ENCODE measurements at places on chromosomes 5 and 9.

DNA sequence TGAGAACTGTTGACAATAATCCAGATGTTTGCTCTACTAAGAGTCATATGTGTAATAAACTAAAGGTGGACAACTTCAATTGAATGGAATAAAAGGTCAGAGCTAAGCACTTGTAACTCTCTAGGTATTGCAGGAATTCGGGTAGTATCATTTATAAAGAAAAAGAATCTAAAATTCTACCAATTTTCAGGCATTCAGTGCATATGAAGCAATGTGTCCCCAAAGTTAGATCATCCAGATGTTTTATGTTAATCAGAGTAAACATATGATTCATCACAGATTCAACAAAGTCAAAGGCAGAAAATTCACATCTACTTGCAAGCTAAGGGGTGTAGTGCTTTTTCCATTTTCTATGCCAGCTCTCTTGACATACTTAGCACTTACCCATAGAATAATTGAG, 477.1 kb downstream of the PDE4D start:
- no peak for DNase-seq

DNA sequence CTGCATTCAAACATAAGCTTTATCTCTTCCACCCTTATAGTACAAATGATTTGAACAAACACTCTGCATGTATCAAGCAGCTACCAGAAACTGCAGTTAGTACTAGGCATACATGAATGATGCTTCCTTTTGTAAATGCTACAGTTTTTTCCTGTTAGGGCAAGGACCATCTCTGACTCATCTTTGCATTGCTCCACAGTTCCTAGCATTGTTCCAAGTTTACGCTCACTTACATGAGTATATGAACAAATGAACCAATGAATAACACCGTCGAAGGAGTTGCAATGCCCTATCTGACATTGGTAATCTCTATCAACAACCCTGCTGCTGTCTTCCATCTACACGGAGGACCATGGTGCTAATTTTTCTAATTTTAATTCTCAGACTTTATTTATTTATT, 2.1 kb upstream of the ALDH7A1 start:
- no peak for DNase-seq

DNA sequence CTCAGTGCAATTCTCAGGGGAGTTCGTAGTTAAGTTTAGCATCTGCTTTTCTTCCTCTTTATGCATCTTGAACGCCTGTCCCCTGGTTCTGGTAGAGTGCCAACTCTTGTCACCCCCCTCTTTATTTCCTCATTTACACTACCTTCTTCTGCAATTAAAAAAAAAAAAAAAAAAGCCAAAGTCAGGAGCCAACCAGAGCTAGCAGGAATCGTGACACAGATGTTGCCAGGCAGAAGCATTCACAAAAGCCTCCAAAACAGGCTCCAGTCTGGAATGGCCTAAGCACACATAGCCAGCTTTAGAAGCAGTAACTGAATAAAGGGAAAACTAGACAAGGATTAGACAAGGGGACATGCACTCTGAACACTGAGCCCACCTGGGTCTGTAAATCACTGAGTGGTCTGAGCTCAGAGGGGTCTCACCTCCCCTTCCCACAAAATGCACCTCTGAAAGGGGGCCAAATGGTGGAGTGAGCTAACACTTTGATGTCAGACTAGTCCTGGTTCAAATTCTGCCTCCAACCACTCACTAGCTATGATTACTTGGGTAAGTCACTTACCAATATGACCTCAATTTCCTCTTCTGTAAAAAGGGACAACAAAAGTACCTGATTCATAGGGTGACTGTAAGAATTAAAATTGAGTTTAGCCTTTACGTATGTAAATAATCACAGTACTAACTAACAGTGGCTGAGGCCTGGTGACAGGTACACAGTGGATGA, 2.0 kb downstream of the CD74 start:
- DNase-seq = peak; percentile 93

DNA sequence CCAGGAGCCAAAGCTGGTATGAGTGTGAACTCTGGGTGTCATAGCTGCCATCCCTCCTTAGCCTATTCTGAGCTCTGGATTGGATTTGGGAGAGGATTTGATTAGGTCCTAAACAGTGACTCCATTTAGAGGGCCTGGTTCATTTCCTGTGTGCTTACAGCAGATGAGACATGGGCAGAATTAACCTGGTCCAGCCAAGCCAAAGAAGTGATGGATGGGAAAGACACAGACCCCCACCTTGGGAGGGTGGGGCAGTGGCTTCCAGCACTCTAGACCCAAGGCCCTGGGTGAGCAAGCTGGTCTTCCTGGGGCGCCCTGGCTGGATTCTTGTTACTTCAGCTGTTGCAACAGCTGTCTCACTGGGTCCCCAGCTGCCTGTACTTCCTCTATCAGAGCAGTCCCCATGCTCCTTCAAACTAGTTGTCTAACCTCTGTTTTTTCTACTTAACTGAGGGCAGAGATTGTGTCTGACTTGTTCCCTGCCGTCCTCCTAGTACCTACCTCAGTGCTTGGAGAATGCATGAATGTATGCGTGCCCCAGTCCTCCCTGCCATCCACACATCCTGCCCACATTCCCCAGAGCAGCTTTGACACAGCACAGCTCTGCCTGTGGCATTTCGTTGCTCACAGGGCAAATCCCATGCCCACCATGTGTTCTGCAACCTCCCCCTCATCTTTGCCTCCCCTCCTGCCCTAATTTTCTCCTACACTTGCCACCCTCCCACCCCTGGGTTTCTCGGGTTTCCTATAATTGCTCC, 115.9 kb downstream of the RGS3 start:
- DNase-seq = peak; percentile 61
